ENCODE measurements at places on chromosomes 13 and 19. TPM values are rescaled to one million over a fixed set of nuclear protein-coding genes. Genes with fewer than 3 reads are reported as not detected.

DNA sequence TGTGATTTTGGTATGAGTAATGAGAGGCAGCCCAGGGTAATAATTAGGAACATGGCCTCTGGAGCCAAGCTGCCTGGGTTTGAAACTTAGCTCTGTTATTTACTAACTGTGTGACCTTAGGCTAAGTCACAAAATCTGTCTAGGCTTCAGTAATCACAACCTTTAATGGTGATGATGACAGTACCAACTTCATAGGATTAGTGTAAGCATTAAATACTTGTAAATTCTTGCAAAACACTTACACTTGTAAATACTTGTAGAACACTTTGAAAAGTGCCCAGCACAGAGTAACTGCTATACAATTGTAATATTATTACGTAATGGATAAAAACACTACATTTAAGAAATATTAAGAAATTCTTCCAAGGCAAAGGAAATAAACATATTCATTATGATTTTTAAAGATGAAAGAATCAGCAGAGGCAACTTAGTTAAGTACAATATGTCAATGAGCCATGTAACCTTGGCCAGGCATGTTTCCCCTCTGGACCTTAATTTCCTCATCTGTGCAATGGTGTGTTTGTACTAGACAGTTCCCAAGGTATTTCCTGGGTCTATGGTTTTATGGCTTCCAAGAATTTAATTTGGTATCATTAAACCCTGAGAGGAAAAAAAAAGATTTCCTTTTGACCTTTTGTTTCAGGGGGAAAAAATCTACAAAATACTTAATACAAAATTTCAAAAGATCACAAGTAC lies 628.5 kb upstream of the KLHL1 start:
- H3K27me3 ChIP-seq: no peaks in the 10 kb centered on the region
- H3K4me3 ChIP-seq: no peak overlapping the region
- no peak overlapping the region for H3K27ac ChIP-seq
- no peaks in the 10 kb centered on the region for H3K4me1 ChIP-seq

DNA sequence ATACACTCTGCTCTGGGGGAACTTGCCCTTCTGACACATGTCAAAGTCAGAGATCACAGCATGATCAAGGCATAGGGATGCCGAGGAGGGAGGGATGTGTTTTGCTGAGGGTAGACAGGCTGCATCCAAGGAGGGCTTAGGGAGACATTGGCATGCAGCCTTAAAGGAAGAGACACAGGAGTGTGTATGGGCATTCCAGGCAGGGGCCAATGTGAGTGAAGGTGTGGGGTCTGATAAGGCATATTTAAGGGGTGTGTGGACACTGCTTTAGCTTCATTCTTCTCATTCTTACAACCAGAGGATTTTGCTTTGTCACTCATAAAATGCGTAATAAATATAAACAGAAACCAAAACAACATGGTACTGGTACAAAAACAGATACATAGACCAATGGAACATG lies 193.4 kb downstream of the RGCC start:
- no peaks in the 10 kb centered on the region for H3K36me3 ChIP-seq
- H3K4me1 ChIP-seq: peaks cover 12% of the 10 kb centered on the region
- H3K27ac ChIP-seq: no peak overlapping the region
- no peaks in the 10 kb centered on the region for H3K27me3 ChIP-seq
- no peak overlapping the region for H3K4me3 ChIP-seq
- no peak for DNase-seq

Gene LRRC63
- not detected for total RNA-seq

DNA sequence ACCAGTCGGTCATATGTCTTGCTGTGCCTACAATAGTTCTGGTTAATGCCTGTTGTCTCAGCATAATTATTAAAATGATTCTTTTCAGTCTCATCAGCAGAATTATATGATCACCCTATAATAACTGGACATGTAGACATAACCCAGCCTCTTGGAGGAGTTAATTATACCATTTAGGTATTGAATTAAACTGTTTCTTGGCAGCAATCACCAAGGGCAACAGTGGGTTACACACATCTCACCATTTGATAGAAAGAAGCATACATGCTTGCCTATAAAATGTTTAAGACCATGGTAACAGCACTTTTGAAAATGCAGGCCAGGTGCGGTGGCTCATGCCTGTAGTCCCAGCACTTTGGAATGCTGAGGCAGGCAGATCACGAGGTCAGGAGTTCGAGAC lies 184.6 kb downstream of the RGCC start:
- H3K4me1 ChIP-seq: peaks cover 4% of the 10 kb centered on the region
- H3K36me3 ChIP-seq: no peaks in the 10 kb centered on the region
- DNase-seq: no peak
- no peak overlapping the region for H3K27ac ChIP-seq

Gene PCDH8
- total RNA-seq: 0.30 TPM

Gene KLK12
- 2.6 TPM for total RNA-seq

DNA sequence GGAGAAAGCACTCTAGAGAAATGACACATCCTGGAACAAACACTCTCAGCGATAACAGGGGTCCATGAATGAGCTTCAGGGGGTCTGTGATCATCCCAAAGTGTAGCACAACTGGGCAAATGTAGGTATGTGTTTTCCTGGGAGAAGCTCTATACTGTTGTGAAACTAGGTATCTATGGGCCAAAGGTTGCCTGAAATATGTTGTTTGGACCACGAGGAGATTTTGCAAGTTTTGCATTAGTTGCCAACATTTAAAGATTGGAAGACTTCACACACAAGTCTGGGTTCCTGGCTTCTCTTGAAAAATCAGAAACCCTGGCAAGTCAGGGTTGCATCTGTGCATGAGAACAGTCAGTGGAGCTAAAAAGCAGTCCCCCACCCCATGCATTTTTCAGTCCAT lies 26.7 kb upstream of the POU2F2 start:
- H3K4me3 ChIP-seq: no peak overlapping the region
- no peak overlapping the region for H3K27ac ChIP-seq
- peaks cover 39% of the 10 kb centered on the region for H3K27me3 ChIP-seq
- H3K36me3 ChIP-seq: no peaks in the 10 kb centered on the region

DNA sequence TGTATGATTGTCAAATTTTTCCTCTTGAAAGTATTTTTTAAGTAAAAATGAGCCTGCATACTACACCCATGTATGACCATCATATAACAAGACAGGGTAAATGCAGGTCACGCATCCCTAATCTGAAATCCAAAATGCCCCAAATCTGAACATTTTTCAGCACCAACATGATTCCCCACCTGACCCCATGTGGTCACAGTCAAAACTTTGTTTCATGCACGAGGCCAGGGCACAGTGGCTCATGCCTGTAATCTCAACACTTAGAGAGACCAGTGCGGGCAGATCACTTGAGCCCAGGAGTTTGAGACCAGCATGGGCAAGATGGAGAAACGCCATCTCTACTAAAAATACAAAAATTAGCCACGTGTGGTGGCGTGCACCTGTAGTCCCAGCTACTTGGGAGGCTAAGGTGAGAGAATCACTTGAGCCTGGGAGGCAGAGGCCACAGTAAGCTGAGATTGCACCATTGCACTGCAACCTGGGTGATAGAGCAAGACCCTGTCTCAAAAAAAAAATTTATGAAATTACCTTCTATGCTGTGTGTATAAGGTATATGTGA lies 63.7 kb upstream of the NPAS1 start:
- H3K36me3 ChIP-seq: peaks cover 2% of the 10 kb centered on the region
- DNase-seq: no peak
- H3K27me3 ChIP-seq: no peaks in the 10 kb centered on the region
- H3K27ac ChIP-seq: no peak overlapping the region

DNA sequence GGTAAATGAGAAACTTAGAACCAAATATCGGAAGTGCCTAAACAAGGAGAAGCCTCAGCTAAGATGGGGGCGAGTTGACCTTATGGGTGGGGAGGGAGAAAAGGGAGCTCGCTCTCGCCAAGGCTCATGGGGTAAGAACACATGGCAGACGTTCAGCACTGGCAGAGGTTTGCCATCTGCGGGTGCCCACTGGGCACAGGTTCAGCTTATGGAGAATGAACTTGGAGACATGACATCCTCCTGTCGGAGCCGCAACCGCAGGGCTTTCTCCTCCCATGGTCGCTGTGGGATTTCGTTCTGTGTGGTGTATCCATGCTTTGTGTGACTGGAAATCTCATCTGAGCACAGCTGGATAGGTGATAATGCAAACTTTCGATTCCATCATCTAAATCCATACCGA lies 36.1 kb upstream of the PEPD start:
- H3K4me3 ChIP-seq: no peak overlapping the region
- peaks cover 9% of the 10 kb centered on the region for H3K4me1 ChIP-seq
- no peaks in the 10 kb centered on the region for H3K36me3 ChIP-seq
- H3K27me3 ChIP-seq: peaks cover 14% of the 10 kb centered on the region
- H3K27ac ChIP-seq: no peak overlapping the region
- DNase-seq: no peak

- H3K4me1 ChIP-seq: no peaks in the 10 kb centered on the region
- no peaks in the 10 kb centered on the region for H3K27me3 ChIP-seq
Measured at GRCh38 chr19:44839276-44839675, 6.8 kb upstream of the NECTIN2 start.
